ENCODE measurements at places on chromosomes 2 and 18.

- DNase-seq, result no peak
These were observed 385.4 kb upstream of the CDH7 start for GRCh38 chr18:65365245-65365980.

- no peak for DNase-seq
These were observed 629.1 kb downstream of the LRP1B start for GRCh38 chr2:141501752-141502151.

- DNase-seq, result no peak
These were observed 60.7 kb upstream of the COX7A2L start for GRCh38 chr2:42421601-42422239.

- DNase-seq, result no peak
These were observed 248.0 kb downstream of the MYCN start for GRCh38 chr2:16188261-16188890.

GRCh38 chr2:122663620-122664019, 908.2 kb downstream of the TSN start:
- DNase-seq, result no peak

DNA sequence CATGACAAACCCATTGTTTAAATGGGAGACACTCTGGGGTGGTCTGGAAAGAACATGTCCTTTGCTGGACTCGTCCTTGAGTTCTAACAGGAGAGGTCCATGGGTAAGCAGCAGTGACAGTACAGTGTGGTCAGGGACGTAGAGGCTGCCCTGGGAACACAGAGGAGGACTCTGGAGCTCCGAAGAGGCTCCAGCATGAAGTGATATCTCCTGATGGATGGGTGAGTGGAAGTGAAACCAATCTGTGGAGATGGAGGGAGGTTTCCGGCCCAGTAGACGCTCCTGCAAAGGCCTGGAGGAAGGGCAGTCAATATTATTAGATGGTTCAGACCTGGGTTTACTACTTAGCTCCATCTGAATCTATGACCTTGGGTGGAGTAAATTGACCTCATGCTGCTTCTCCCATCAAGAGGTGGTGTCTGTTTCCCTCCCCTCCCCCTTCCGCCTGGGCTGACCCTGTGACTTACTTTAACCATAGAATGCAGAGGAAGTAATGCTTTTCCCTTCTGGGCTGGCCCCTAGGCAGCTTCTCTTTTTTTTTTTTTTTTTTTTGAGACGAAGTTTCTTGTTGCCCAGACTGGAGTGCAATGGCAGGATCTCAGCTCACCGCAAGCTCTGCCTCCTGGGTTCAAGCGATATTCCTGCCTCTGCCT, 2.3 kb upstream of the TFCP2L1 start:
- no peak for DNase-seq

- DNase-seq, result no peak
These were observed 118.6 kb upstream of the EML6 start for GRCh38 chr2:54604871-54605270.

DNA sequence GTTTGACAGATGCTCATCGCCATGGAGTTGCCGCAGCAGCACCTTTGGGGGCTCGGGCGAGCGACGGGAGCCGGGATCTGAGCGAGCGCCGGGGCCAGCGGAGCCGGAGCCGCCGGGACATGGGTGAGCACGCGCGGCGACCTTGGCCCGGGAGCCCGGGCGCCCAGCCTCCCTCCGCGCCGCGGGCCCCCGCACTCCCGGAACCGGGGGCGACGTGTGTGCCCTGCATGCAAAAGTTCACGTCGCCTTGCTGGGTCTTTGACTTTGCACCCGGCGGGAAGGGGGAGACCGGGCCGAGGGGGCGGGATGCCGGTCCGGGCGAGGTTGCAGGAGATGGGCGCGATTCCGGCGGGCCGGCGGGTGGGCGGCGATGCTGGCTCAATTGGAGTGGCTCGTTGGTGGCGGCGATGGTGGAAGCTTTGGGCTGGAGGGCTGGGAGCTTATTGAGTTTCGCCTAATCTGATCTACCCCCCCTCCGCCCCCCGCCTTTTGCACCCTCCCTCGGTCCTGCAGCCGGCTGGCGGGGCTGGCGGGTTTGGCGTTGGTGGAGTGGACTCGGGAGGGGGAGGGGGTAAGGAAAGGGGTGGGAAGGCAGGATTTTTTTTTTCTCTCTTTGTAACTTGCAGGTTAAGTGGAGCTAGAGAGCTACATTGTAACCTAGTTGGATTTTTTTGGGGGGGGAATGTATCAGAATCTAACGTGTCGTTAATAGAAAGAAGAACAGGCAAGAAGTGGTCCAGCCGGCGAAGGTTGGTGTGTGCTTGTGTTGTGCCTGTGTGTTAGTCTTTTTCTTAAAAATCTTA, at the start of gene SETBP1:
Gene SETBP1, plus strand, starts transcription at position 616 of the 803 bp plus-strand sequence. CDS start 20,459 bp downstream, outside the sequence.
- DNase-seq, result peak; percentile 67

GRCh38 chr2:38202713-38203445, 126.9 kb upstream of the CYP1B1 start:
- DNase-seq, result no peak

DNA sequence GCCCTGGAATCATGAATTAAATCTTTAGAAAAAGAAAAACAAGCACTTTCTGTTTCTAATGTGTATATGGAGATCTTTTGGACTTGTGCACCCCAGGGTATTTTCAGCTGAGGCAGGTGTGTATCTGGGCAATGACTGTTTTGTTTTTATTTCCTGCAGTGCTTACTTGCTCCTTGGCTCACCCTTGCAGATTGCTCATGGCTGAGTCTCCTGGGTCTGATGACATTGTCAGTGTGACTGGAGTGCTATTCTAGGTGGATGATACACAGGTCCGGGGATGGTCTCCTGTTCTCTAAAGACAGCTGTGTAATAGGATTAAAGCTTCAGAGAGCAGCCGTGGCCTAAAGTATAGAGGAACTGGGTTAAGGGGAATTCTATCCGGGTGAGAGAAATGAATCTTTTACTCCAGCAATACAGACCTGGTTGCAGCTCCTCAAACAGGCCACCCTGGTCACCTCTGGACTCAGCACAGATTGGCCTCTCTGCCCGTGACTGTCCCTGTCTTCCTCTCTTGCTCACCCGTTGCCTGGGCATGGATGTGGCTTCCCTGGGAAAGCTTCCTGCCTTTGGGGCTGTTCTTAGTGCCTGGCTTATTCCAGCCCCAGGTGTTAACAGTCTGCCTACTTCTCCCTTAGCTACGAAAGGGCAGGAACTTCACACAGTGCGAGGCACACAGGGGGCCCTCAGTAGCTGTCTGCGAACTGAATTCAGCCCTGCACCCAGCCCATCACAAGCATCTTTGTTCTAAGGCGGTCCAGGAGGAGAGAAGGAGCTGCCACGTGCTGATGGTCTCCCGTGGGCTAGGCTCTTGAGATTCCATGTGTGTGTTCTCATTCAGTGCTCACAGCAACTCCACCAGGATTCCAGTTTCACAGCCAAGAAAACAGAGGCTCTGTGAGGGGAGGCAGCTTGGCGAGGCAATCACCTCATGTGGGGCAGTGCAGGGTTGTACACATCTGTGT, 84.3 kb downstream of the ACOXL start:
- no peak for DNase-seq

GRCh38 chr18:59657012-59657411, 40.2 kb downstream of the CCBE1 start:
- DNase-seq, result no peak

DNA sequence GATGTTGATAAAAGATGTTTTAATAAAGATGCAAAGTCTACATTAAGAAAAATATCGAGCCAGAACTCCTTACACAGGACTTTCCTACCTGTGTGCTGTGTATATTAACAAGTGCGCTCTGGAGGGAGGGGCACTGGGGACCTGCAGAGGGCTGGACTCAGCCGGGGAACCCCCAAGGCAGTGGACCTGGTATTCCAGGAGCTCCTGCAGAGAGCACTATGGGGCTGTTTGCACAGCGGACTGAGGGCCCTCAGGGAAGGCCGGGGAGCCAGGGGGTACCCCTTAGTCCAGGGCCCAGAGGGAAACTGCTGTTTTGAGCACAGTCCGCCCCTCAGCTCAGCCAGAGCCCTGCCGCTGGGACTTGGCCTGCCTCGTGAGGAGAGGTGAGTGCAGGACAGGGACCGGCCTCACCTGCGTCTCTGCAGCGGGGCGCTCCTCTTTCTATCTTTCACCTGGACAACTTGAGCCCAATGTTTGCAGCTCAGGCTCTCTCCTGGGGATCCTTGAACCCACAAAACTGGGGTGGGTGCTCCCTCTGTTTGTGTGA, 168.4 kb downstream of the ARL4C start:
- no peak for DNase-seq

GRCh38 chr18:49531678-49532153, 30.1 kb upstream of the LIPG start:
- no peak for DNase-seq

GRCh38 chr2:86194751-86195054, 559 bp downstream of the IMMT start:
- DNase-seq, result no peak

- no peak for DNase-seq
These were observed 1.6 kb upstream of the GPR45 start for GRCh38 chr2:105239924-105240323.

- DNase-seq, result no peak
These were observed 24.2 kb upstream of the CPO start for GRCh38 chr2:206915121-206915520.

GRCh38 chr2:149877074-149877473, 289.5 kb upstream of the MMADHC start:
- no peak for DNase-seq

DNA sequence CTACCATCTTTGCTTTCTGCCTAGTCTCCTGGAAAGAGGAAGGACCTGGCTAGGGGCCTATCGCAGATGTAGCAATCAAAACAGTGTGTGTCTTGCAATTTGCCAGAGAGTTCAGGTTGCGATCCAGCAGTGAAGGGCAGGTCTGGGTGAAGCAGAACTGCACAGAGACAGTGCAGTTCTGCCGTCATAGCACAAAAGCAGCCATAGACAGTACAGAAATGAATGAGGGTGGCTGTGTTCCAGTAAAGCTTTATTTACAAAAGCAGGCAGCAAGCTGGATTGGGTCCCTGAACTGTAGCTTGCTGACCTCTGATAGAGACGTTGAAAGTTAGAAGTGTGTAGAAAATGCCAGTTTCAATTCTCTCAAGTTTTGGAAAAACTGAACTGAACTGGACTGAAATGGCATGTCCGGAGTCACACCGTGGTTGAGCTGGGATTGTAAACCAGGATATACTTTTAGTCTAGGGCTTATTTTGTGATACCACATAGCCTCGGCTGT, 186.8 kb downstream of the LTBP1 start:
- no peak for DNase-seq

- no peak for DNase-seq
These were observed 11.8 kb upstream of the FN1 start for GRCh38 chr2:215447673-215448081.

- peak; percentile 60 for DNase-seq
These were observed 48.0 kb upstream of the LPIN2 start for GRCh38 chr18:3060667-3061580.

- no peak for DNase-seq
These were observed 54.1 kb upstream of the AQP4 start for GRCh38 chr18:26919627-26920026.

GRCh38 chr2:196046123-196046917, 22.3 kb downstream of the DNAH7 start:
- no peak for DNase-seq

GRCh38 chr2:85697096-85697495, 2.9 kb downstream of the GNLY start:
- peak; percentile 10 for DNase-seq

GRCh38 chr18:56532176-56532840, 106.1 kb downstream of the TXNL1 start:
- peak; percentile 34 for DNase-seq

DNA sequence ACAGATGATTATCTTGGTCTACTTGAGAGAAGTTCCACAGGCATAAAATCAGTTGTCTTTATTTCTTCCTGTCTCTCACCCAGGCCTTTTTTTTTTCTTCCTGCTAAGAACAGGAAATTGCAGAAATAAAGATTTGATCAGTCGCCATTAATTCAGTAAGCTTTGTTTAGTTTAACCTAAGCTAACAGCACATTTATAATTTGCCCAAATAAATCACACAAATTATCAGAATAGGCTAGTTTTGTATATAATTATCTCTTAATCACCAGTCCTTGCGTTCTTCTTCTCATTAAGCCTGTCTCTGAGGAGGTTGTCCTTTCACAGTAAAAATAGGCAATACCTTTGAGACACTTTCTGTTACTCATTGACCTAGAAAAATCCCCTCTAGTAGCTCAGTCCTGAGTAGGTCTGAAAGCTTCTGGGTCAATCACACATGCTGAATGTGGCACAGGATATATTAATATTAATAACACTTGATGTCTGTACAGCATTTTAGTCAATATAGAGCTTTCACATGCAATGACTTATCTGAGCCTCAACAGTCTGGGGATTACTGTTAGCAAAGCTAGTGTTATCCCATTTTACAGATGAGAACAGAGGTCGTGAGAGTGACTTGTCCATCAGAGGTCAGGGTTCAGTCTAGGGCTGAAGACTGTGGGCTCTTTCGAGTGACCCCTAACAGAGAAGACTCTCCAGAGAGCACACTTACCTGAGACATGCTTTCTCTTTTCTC, 11.2 kb upstream of the STK17B start:
- no peak for DNase-seq

DNA sequence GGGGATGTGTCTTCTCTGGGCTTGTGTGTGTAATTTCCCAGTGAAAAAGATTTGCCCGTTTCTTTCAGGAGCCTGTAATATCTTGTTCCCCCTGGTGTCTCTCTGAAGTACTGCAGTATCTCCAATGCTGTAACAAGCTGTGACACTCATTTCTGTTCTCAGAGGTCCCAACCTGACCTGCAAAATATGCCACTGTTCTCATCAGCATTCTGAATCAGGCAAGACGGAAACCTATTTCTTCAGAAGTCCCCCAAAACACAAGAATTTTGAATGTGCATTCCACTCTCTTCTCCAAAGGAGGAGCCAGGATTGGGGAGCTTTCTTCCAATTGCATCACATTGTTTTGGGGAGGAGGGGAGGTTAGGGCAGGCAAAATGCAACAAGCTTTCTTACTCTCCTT, 77.0 kb upstream of the CNGA3 start:
- no peak for DNase-seq

All from stimulated activated CD8-positive, alpha-beta memory T cell treated with anti-CD3 and anti-CD28 coated beads, Interleukin-4, amount 100 ng/mL, for 48 hours (primary cell).